ENCODE measurements at places on chromosomes 7 and 10. TPM values are rescaled to one million over a fixed set of nuclear protein-coding genes. Genes with fewer than 3 reads are reported as not detected.

- no peak for DNase-seq
Measured at GRCh38 chr7:145928937-145929336, 187.7 kb upstream of the CNTNAP2 start.

DNA sequence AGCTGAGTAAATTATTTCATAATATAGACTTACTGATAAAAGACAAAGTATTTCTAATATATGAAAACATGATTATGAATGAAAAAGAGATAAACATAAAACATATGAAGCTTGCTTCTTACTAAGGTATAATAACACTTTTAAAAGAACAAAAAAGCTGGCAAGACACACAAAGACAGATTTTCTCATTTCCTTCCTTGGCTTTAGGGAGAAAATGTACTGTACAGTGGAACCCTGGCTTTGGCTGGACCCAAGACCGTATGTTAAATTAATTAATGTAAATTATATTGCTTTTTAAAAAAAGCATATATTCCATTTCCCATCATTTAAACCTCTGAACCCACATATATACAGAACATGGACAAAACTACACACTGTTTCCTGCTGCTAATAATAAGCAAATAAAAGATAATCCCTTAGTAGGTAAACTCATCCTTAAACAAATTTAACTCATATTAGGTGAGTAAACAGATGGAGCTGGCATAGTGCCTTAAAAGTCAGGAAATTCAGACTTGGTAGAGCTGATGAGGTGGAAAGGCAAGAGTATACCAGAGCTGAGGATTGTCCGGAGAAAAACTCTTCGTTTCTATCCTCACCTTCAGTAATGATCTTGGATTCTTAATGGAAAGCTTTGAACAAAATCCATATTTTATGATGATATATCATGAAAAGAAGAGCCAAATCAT is 1016.4 kb upstream of the KCND2 start:
- DNase-seq: no peak

DNA sequence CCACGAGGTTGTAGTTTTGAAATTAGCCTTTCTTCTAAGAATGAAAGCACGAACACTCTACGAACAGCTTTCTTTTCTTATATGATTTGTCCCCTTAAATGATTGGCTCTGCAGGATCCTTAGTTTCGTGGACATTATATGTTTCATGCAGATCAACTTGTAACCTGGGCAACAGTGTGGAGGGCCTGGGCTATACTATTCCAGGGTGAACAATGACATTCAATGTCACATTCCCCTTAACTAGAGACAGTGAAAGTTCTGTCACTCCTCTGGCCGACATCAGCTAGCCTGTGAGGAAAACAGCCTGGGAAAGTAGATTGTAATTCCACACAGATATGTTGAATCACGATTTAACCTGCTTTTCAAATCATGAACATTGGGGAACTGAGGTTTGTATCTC is 23.4 kb downstream of the TAS2R16 start:
- DNase-seq: no peak

DNA sequence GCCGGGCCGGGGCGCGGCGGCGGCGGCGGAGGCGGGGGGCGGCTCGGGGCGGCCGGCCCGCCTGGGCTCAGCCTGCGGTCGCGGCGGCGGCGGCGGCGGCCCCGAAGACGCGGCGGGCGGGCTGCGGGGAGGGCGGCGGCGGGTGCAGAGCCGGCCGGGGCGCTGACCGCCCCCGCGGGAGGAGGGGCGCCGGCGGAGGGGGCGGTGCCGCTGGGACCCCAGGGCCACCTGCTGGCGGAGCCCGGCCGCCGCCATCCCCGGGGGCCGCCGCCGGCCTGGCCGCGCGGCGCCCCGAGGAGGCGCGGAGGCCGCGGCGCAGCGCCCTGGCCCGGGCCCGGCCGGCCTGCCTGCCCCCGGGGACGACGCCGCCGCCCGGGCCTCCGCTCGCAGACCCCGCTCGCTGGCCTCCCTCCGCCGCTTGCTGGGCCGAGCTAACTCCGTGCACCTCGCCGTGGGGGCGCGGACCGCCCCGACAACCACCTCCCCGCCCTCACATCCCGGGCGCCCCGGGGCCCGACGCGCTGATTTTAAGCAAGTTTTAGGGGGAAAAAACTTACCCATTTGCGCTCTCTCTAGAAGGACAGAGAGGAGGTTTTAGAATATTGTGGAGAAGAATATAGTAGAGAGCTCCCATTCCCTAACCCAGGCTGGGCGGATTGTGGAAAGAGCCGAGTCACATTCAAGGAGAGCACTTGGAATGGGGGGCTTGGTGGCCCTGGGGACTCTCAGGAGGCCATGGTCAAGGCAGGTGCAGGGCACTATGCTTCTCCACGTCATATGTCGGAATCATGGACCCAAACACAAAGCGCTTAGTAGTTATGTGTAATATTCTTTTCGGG is at the start of gene BEND7:
Gene BEND7 (minus strand): TSS at position 140 of the 839 bp plus-strand sequence. CDS start 481 bp downstream, outside the sequence.
- DNase-seq: peak; percentile 96

DNA sequence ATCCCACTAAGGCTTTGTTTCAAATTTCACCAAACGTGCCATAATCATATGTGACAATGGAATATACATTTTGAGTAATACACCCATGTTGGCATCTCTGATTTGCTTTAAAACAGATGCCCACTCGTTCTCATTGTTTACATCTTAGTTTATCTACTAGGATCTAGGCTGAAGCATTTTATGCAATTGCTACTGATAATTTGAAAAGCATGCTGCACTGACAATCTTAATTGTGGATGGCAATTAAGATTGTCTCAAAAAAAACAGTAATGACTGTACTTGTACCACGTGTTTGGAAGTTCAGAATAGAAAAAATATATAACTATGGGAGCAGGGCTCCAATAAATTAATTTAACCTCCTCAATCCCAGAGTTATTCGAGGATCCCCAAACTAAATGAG is 136.8 kb downstream of the CRPPA start:
- DNase-seq: no peak

GRCh38 chr10:3068968-3069737 is 1.8 kb downstream of the PFKP start:
- DNase-seq: peak; percentile 92

DNA sequence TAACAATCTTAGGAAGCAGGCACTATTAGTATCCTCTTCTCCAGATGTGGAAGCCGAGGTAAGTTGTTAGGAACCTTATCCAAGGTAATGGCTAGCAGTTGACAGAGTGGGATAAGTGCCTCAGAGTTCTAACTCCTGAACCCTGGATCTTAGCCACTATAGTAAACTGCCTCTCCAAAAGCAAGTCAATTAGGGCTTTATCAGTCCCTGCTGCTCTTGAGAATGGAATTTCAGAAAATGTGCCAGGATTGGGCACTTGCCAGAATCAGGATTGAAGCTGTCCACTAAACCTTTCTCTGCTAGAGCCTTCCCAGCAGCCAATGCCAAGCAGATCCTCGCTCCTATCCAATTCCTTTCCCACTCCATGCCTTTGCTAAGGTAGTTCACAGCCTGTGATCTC is 777.5 kb upstream of the POM121L12 start:
- DNase-seq: no peak

GRCh38 chr7:103150192-103150591 is 1.3 kb upstream of the NAPEPLD start:
- no peak for DNase-seq

- DNase-seq: peak; percentile 81
Measured at GRCh38 chr10:80500572-80501380, 36.9 kb upstream of the SH2D4B start.

- no peak for DNase-seq
Measured at GRCh38 chr10:23702977-23703414, 264.1 kb downstream of the OTUD1 start.

DNA sequence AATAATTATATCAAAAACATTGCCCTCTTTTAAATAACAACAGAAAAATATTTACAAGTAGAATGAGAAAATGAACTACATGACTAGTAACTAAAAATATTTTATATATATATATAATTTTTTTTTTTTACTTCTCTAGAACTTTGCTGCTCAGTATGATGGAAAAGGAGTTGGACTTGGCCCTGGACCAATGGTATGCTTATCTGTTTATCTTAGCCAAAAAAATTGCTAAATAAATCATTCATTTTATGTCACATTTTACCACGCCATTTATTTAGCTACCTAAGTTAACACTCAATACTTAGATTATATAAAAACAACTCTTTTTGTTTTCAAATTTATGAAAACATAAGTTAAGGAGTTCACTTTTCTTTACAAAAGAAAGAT is 6.7 kb downstream of the COL1A2 start:
- no peak for DNase-seq

DNA sequence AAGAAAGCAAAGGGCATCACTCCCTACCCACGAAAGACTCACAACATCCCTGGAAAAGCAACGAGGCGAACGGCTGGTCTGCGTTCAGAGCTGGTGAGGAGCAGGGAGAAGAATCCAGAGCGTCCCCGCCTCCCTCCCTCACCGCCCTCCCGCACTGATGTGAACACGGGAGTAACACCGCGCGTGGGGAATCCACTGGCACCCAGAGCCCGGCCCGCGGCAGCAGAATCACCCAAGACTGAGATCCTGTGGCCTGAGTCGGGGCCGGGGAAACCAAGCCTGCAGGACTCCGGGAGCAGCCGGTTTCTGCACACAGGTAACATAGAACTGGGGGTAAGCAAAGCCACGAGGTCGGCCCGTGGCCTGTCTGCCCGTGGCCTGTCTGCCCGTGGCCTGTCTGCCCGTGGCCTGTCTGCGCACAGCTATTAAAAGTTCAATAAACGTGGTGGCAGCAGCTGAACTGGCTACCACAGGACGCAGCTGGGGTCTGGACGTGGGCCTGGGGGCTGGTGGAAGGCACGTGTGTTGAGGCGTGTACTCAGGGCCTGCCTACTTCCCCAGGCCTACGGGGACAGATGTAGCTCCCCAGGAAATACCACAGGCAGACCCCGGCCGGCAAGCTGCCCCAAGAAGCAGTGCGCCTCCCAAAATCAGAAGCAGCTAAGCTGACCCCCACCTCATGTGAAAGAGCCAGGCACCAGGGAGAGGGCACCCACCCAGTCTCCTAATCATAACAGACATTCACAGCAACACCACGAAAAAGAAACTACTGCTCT is 23.0 kb downstream of the DIP2C start:
- DNase-seq: no peak

DNA sequence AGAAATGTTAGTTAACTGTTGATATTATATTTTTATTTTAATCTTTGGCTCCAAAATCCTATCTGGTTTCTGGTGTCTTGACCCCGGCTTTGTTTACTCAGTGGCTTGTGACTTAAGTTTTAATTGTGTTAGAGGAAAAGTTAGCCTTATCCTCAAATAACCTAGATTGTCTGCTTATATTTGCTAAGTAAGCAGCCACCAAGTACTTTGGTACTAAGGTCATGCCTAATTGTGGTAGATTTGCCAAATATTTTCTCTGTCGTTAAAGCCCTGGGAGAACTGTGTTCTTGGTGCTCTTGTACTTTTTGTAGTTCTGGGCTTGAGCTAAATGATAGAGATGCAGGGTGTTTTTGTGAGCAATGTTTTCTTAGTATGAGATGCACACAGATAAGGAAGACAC is 34.8 kb downstream of the GPR158 start:
- no peak for DNase-seq

GRCh38 chr7:101368422-101369165 is 5.9 kb downstream of the COL26A1 start:
- peak; percentile 63 for DNase-seq

DNA sequence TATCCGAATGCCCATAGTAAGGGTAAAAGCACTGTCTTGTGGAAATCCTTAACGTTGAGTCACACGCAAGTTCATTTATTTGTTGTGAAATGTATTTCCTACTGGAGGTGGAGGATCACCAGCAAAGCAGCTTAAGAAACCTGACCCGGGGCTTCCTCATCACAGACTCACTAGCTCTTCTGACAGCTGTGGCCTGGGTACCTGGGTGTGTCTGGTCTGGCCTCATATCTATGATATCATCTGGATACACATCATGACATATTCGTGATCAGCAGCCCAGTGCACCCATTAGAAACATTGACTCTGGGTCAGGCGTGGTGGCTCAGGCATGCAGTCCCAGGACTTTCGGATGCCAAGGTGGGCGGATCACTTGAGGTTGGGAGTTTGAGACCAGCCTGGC is 8.8 kb downstream of the DRGX start:
- peak; percentile 97 for DNase-seq

Gene LIPK
- not detected for total RNA-seq

Gene NSUN5
- total RNA-seq: 17.1 TPM

Gene ANKRD26
- 15.6 TPM for total RNA-seq

Gene NUTM2E
- total RNA-seq: not detected

Gene ZCWPW1
- total RNA-seq: 2.2 TPM

Data from osteoblast (primary cell).